ENCODE measurements at places on chromosomes 3 and 15. TPM values are rescaled to one million over a fixed set of nuclear protein-coding genes. Genes with fewer than 3 reads are reported as not detected.
A peak's percentile ranks its signal among the peaks of the same experiment; 100 is the strongest.

GRCh38 chr3:147958754-147959153 is 549.6 kb downstream of the ZIC1 start:
- DNase-seq = no peak

GRCh38 chr15:98070137-98070536 is 109.6 kb downstream of the ARRDC4 start:
- no peak for DNase-seq

- DNase-seq = no peak
These were observed 29.7 kb downstream of the EPHB1 start for GRCh38 chr3:134824791-134825190.

- DNase-seq = no peak
These were observed 118.0 kb upstream of the C3orf80 start for GRCh38 chr3:160106905-160107861.

DNA sequence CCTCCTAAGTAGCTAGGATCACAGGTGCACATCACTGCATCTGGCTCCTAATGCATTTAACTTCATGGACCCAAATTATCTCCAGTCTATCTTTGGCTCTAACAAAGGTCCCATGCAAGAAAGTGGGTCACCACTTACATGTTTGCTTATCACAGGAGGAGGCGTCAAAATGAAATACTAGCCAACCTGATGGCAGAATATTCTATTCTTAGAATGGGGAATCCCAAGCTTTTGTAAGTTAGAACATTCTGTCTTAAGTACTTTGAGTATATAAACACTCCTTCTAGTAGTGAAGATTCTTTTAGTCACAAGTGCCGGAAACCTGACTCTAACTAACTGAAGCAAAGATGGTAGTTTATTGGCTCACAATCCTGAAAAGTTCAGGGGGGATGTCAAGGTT is 72.0 kb upstream of the ADAMTS9 start:
- no peak for DNase-seq

Gene ARPP19
- polyA plus RNA-seq = 68.8 TPM

Gene MST1R
- polyA plus RNA-seq = 56.4 TPM

Gene CDAN1
- polyA plus RNA-seq = 4.7 TPM

Gene ACKR2
- polyA plus RNA-seq = 0.19 TPM

GRCh38 chr3:149010966-149011365 is 19.6 kb downstream of the GYG1 start:
- no peak for DNase-seq

- no peak for DNase-seq
These were observed 42.3 kb upstream of the ROPN1 start for GRCh38 chr3:124034016-124034843.

DNA sequence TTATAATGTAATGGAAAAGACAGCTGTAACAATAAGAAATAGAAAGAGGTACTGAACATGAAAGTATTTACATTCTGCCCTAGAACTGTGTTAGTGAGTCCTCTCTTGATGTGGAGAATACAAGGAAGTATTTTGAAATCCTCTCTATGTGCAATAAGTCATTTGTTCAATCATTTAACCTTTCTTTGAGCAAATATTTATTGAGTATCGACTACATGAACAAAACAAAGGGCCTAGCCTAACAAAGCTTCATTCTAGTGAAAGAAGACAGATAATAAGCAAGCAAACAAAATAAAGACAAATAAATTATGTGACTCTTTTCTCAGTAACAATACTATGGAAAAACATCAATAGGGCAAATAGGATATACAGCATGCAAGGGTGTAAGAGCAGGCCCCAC is 354.9 kb upstream of the ATP11B start:
- DNase-seq = no peak

DNA sequence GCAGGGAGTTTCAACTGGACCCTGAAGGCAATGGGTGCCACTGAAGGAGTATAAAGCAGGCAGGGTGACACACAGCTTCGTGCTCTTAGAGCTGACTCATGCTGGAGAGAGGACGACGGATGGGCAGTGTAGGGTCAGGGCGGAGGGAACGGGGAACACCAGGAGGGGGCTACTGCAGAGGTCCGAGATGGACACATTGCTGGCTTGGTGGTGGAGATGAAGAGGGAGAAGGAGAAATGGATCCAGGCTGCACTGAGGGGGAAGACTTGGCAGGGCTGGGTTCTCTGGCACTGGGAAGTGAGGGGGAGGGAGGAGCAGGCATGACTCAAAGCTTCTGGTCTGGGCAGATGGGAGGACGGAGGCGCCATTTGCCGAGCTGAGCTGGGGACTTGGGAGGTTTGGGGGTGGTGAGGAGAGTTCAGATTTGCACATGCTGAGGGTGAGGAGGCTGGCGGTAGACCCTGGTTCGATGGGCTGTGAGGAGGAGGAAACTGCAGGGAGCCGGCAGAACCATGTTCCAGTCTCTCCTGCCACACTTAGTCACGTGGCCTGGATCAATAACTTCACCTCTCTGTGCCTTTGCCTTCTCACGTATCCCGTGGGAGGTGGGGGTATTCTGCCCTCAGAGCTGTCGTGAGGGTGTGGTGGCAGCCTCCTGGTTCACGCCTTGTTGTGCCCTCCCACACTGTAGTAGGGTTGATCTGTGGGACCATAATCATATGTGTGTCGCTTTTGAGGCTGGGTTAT is 4.6 kb upstream of the KCTD6 start:
- peak; percentile 71 for DNase-seq

Gene KNL1
- polyA plus RNA-seq = 7.6 TPM

GRCh38 chr3:197105786-197106185 is 76.2 kb upstream of the MELTF start:
- no peak for DNase-seq

DNA sequence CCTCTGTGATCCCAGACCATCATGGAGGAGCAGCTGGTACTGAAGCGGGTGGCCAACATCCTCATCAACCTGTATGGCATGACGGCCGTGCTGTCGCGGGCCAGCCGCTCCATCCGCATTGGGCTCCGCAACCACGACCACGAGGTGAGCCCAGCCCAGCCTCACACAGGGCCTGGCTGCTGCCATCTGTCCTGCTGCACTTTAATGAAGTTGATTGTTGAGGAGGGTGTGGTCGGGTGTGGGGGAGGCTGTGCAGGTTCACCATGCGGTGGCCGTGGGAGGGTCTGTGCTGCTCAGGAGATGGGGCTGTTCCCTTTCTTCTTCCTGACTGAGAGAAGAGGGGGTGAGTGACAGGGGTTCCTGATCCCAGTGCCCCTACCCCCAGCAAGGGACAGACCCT is 30.6 kb downstream of the ACAD9 start:
- no peak for DNase-seq

Gene TFDP2
- polyA plus RNA-seq = 26.8 TPM

DNA sequence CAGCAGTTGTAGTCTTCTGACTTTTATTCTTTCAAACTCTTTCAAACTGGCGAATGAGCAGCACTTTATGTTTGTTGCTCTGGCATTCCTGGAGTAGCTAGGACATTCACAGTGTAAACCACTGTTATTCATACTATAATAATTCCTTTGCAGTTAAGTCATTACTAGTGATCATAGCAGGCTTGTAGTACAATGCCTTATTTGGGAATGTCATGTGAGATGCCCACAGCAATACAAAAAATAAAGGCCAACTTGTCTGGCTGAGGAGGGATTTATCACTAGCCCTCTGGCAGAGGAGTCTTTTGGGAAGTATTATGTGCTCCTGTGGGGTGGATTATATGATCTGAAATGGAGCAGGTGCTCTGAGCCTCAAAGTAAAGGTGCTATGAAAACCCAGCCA is 197.2 kb downstream of the VGLL3 start:
- DNase-seq = peak; percentile 86

GRCh38 chr3:69090021-69090420 is 5.3 kb downstream of the ARL6IP5 start:
- DNase-seq = peak; percentile 82

Gene SPESP1
- polyA plus RNA-seq = 12.8 TPM

Gene SLC51A
- polyA plus RNA-seq = not detected

DNA sequence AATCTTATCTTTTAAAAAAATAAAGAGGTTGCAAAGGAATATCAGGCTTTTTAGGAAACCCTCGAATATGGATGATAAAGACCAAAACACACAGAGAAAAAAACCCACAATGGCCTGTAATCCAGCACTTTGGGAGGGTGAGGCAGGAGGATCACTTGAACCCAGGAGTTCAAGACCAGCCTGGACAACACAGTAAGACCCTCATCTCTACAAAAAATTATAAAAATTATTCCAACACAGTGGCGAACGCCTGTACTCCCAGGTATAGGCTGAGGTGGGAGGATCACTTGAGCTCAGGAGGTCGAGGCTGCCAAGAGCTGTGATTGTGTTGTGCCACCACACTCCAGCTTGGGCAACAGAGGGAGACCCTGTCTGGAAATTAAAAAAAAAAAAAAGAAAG is 30.8 kb downstream of the RAF1 start:
- no peak for DNase-seq

DNA sequence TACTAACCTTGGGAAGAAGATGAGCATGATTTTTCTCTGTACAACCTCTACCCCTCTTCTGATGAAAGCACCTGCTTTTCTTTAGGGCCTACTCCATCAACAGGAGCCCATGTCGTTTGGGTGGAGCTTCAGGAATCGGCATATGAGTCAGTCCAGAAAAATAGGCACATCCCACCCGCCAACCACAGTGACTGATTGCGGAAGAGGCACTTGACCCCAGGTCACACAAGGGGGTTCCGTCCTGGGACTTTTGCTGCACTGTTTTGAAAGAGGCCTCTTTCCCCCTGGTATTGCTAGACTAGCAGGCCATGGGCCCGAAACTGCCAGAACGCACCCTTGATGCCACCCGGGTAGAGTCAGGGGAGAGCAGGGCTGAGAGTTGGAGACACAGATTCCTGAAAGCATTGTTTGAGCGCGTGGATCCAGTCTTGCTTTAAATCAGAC is 19.3 kb upstream of the NRROS start:
- no peak for DNase-seq

DNA sequence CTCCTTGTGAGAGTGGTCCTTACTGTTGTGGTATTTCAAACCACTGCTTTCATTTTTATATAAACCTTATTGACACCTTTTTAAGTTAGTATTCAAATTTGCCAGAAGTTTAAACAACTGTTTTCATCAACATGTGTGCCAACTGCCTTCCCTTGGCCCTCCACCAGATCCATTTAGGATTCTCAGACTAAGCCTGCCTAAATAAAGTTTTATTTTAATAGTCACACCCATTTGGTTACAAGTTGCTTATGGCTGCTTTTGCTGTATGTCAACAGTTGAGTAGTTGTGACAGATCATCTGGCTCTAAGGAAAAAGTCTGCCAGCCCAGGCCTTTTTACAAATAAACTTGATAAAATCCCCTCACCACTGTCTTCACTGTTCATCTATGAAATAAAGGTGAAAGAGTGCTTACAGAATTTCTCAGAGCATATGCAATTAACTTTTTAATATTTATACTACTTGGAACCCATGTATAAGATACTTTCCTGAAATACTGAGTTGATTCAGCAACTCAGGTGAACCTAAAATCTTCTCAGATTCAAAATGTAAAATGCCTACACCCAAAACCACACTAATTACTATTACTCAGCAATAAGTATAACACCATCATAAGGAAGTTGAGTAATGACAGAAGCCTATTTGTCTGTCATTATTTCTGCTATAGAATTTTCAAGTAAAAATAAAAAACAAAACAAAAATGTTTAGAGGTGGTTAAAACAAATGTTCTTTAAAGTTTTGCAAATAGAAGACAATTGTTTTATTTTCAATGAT is 35.1 kb downstream of the PEAK1 start:
- no peak for DNase-seq

Gene RPL39L
- polyA plus RNA-seq = 19.4 TPM

- no peak for DNase-seq
These were observed 10.5 kb downstream of the TTC23 start for GRCh38 chr15:99238849-99239248.

DNA sequence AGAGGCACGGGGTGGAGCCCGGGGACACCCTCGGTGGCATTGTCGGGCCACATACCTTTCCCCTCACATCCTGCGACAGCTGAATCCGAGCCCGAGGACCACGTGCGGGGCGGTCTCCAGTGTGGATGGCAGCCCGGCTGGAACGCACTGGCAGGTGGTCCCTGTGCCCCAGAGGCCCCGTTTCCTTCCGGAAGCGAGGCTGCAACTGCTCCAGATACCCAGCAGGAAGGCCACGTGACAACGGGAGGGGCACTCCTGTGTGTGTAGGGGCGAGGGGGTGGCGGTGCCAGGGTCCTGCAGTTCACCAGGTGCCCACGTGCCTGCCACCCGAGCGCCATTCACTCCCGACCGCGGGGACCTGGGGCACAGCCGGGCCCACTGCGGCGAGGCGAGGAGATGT is 44.1 kb downstream of the APH1B start:
- no peak for DNase-seq

Gene TMCO5A
- polyA plus RNA-seq = not detected

DNA sequence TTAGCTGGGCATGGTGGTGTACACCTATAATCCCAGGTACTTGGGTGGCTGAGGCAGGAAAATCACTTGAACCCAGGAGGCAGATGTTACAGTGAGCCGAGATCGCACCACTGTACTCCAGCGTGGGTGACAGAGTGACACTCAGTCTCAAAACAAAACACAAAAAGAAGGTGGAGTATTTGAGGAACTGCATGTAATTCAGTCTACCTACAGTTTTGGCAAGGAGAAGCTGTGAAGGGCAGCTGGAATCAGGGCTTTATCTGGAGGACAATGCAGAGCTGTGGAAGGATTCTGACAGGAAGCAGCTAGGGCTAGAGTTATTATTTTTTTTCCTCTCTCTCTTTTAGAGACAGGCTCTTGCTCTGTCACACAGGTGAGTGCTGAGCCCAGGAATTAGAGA is 6.8 kb downstream of the H1-8 start:
- DNase-seq = no peak

Gene FAM81A
- polyA plus RNA-seq = 0.97 TPM

DNA sequence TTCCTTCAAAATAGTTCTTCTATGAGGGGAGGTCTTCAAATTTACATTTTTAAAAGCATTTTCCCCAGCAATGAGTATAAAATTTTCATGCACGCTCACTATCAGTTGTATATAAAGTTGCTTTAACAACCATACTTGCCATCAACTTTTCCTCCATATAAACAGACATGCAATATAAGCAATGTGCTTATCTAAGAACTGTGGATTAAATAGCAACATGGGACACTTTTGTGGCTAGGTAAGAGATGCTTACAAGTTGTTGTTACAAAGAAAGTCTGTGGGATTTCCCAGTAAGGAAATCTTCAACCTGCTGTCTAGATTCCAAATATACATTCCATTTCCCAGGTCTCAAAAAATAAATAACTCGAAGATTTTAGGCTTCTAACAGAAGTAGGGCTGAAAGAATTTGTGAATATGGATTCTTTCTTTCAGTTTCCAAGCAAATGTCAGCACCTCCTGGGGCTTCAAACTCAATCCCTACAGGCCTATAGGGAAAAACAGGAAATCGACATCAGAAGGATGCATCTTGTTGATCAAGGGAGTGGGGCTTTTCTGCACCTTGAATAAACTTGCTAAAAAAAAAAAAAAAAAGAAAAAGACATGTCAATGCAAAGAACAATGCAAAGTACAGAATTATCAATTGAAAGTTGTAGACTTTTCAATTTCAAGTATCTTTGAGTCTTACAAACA is 16.1 kb downstream of the TNIK start:
- DNase-seq = no peak

- DNase-seq = peak; percentile 97
These were observed 211.1 kb upstream of the GADL1 start for GRCh38 chr3:31105438-31106077.

Gene SYNPR
- polyA plus RNA-seq = not detected

- no peak for DNase-seq
These were observed 68.8 kb upstream of the ATP2B2 start for GRCh38 chr3:10574101-10574620.

- DNase-seq = no peak
These were observed 478.6 kb downstream of the FOXP1 start for GRCh38 chr3:71104976-71105375.

Gene IMPG2
- polyA plus RNA-seq = 0.05 TPM

GRCh38 chr15:72342385-72342784 is 22.4 kb upstream of the CELF6 start:
- no peak for DNase-seq

Gene CFAP100
- polyA plus RNA-seq = not detected

Measured in mammary epithelial cell (primary cell).